Caco-2 (cell line): ENCODE measurements at places on chromosomes 1 and 21. TPM values are rescaled to one million over a fixed set of nuclear protein-coding genes. Genes with fewer than 3 reads are reported as not detected.

DNA sequence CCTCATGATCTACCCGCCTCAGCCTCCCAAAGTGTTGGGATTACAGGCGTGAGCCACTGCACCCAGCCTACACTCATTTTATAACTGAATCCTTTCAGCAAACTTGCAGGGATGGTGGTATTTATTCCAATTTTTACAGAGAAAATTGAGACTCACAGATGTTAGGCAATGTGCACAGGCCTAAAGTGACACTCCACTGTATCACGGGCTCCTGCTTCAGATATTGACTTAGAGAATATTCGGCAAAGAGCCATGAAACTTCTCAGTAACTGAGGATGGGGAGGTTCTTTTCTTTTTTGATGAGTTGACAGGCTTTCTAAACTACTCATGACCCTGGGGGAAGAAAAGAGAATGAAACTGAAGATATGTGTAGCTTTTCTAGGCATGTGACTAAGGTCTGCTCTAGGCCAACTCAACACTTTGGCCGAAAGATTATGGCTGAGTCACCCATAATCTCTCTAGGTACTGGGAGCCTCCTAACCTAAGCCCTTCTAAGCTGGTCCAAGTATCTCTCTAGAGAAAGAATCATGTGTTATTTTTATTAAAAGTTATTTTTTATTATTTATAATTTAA is 19.9 kb upstream of the PTCH2 start:
- DNase-seq = no peak

DNA sequence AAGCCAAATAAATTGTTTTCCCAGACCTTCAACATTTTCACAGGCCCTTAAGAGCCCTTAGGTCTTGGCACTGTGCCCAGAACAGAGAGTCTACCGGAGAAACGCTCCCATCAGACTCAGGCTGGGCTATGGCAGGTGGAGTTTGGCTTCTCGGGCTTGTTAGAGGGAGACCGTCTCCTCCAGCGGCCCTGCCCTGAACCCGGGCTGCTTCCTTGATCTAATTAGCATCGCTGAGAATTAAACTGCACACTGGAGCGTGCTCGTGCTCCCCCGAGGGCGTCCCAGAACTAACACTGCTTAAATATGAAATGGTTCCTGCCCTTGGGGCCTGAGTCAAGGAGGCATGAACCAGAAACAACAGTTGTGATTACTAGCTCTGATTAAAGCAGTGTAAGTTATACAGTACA is 634.4 kb downstream of the MATN1 start:
- no peak for DNase-seq

DNA sequence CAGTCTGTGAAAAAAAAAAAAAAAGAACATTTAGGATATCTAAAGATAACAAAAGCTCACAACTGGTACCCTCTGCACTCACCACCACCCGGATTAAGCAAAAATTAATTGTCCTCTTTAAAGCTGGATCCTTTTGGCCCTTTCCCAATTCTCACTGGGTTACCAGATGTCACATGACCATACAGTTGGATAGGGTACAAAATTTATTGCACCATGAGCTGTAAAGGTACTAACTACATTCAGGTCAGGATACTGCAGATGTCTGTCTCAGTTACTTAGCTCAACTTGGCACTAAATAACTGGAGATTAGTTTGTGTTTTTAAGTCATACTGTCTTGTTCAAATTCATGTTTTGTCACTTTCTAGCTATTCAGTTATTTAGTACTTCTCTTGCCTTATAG is 96.3 kb downstream of the GPATCH2 start:
- no peak for DNase-seq

- no peak for DNase-seq
These were observed 156.2 kb downstream of the TNFSF18 start for GRCh38 chr1:172894349-172895049.

DNA sequence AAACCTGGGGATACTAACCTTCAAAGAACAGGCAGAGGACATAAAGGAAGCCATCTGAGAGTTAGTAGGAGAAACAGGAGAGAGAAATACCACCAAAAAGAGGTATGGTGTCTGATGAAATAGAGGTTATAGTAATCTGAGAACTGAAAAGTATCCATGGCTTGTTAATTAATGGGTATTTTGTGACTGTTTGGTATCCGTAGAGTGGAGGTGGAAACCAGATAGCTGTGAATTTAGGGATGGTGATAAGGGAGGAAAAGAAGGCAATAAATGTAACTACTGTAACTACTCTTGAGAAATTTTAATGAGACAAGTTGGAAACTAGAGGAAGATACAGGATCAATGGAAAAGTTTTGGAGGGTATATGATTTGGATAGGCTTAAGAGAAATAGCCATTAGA is 27.5 kb downstream of the PRKAA2 start:
- DNase-seq = no peak

GRCh38 chr1:169741666-169742394 is 8.0 kb upstream of the SELE start:
- DNase-seq = no peak

- no peak for DNase-seq
These were observed 118.2 kb downstream of the MAP3K21 start for GRCh38 chr1:233445737-233446136.

- no peak for DNase-seq
These were observed 208 bp upstream of the BARHL2 start for GRCh38 chr1:90717356-90717664.

GRCh38 chr1:239805851-239806772 is 285.6 kb upstream of the FMN2 start:
- DNase-seq = no peak

- DNase-seq = peak; percentile 36
These were observed 788.4 kb upstream of the PRMT6 start for GRCh38 chr1:106268070-106268469.

DNA sequence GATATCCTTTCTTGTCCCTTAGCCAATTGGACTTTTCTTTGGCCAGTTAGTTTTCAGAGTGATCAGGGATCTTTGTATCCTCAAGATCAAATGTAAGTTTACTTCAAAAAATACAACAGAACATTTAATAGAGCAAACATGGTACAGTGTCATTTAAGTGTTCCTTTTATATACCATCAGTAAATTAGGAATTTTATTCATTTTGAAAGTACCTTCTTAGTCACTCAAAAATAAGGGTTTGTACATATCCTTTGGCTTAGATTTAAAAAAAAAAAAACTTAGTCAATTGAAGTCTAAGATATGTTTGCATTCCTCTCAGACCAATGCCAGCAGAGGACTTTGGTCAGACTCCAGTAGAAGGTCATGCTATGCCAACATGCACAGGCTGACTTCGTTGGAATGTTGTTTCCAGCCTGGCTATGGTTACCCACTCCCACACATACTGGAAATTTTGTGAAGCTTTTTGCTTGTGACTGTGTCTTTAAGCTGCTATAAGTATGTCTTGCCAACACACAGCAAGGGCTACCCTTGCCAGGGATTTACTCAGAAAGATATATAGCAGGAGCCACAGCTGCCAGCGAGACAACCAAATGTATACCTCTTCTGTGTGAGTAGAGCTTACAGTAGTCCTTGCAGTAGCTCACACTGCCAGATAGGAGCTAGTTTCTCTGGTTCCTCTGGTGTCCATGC is 81.5 kb upstream of the LRIF1 start:
- DNase-seq = peak; percentile 61

DNA sequence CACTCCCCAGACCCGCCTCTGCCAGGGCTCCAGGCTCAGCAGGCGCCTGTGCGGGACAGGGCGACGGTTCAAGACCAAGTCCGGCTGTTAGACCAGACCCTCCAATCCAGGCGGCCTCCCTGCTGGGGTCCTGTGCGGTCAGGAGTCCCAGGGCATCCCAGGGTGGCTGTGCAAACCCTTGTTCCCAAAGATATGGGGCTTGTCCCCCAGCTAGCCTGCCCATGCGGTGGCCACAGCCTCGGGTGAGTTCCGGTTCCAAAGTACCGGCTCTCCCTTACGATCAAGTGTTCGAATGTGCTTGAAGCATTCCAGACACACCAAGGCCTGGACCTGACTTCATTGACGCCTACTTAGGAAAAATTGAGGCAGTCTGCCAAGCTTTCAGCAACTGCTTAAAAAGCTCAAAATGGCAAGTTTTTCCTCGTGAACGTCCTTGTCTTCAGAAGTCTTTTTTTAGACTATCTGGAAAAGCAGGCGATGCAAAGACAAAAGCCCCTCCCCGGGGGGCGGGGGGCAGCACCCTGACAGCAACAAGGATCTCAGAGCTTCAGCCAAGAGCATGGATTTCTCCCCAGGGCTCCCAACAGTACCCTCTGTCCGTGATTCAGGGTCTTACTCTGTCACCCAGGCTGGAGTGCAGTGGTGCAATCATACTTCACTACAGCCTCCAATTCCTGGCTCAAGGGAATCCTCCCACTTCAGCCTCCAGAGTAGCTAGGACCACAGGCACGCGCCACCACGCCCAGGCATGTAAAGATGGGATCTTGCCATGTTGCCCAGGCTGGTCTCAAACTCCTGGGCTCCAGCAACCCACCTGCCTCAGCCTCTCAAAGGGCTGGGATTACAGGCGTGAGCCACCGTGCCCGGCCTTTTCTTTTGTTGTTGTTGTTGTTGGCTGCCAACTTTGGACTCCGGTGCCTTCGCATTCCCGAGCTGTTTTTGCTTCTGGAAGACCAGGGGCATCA is 2.3 kb downstream of the FAAP20 start:
- no peak for DNase-seq

DNA sequence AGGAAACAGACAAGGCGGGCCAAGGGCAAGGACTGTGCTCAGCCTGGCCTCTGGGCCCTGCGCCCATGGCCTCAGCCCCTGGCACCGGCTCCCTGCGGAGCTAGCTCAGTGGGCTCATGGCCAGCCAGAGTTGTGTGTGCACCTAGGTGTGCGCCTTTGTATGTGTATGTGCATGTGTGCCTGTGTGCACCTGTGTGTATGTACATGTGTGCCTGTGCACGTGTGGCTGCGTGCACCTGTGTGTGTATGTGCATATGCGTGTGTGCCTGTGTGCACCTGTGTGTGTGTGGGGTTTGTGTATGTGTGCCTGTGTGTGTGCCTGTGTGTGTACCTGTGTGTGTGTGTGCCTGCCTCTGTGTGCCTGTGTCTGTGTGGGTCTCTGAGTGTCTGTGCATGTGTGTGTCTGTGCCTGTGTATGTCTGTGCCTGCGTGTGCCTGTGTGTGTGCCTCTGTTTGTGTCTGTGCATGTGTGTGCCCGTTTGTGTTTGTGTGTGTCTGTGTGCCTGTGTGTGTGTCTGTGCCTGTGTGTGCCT is 7.4 kb downstream of the GPR137B start:
- no peak for DNase-seq

DNA sequence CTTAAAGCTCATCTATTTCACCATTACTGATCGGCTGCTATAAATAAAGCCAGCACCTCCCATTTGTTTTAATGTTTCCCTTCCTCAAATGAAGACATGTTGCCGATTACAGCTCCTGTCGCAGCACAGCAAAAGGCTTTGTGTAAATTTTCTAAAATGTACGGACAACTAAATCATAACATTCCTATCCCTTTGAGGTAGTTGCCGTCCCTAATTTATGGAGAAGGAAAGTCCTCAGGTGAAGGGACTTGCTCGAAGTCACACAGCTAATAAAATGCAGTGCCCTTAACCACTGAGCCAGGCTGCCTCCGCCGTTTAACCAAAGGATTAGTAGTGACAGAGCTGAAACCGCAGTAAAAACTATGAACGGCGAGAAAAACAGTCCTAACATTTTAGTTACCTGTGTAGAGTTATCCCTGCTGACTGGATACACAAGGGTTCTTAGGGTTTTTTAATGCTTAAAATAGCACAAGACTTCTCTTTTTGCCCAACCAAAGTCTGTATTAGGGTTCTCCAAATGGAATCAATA is 871 bp downstream of the PINK1 start:
- no peak for DNase-seq

- no peak for DNase-seq
These were observed 12.6 kb upstream of the IPO9 start for GRCh38 chr1:201816309-201816854.

GRCh38 chr1:37792943-37793686 is 532 bp upstream of the MANEAL start:
- DNase-seq = no peak

GRCh38 chr1:153536671-153537375 is 1.0 kb upstream of the S100A6 start:
- no peak for DNase-seq

DNA sequence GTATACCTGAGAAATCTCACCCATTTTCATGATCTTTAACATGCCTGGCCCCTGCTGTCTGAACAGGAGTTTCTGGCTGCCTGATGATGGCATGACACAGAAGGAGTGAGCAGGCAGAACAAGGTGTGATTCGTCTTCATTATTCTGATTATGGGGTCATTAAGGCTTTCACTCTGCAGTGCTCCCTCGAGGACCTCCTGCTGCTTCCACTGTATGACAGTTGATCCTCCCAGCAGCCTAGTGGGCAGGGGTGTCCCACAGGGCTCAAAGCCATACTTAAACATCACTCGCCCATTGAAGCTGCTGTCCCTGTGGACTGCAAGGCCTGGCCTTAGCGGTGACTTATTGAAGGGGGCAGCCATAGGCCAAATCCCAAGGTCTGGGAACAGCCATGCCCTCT is 12.7 kb upstream of the PARS2 start:
- DNase-seq = no peak

The KRTAP26-1 gene
- total RNA-seq = not detected in 2 replicates

The SELP gene
- total RNA-seq = not detected in 2 replicates

The SPATA21 gene
- not detected in 2 replicates for total RNA-seq

The LCE1A gene
- not detected in 2 replicates for total RNA-seq

The SUSD4 gene
- 31.4 and 36.7 TPM in 2 replicates for total RNA-seq

The C1orf52 gene
- total RNA-seq = 30.4 and 30.7 TPM in 2 replicates

The GUCA2A gene
- total RNA-seq = 24.1 and 28.8 TPM in 2 replicates

The PHACTR4 gene
- 31.1 and 35.5 TPM in 2 replicates for total RNA-seq

The RNU1-1 gene
- total RNA-seq = 1,622 and 1,638 TPM in 2 replicates

The FCGR2B gene
- not detected in 2 replicates for total RNA-seq

The B3GALT6 gene
- total RNA-seq = 24.8 and 25.3 TPM in 2 replicates

The ZNF684 gene
- 2.6 and 3.2 TPM in 2 replicates for total RNA-seq

The NUP210L gene
- 0.07 and 0.19 TPM in 2 replicates for total RNA-seq
